ENCODE measurements at places on chromosomes 1 and 21.

GRCh38 chr1:62286786-62287224 is 32.4 kb downstream of the KANK4 start:
- DNase-seq = no peak

- no peak for DNase-seq
These were observed 115.7 kb downstream of the NEK7 start for GRCh38 chr1:198272492-198272891.

GRCh38 chr1:50343323-50343722 is 79.9 kb downstream of the DMRTA2 start:
- DNase-seq = no peak

GRCh38 chr1:84757301-84757700 is 67.0 kb upstream of the SSX2IP start:
- no peak for DNase-seq

- DNase-seq = no peak
These were observed 69.3 kb downstream of the RBM11 start for GRCh38 chr21:14285147-14285761.

DNA sequence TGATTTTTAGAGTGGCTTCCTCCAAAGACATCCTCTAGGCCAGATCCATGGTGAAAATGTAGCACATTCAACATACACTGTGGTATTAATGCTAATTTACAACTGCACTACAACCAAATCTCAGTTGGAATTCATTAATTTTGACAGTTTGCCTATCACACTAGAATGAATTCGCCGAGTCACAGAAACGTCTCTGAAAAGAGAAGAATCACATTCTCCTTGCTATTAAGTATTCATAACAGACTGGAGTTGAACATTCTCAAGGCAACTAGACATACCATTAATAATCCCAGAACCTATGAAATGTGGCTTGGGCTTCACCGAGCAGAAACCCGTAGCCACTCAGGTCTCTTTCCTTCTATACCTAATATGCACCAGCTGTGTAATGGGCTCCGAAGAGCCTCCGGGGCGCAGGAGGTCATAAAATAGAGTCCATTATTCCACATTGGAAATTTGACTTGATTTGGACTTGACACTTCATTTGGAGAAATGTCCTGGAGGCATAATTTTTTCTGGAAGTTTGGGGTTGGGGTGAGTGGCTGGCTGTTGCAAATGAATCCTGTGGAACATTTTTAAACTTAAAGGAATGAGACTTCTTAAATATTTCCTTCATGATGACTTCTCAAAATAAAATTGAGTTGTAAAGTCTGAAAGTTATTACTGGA is 117.1 kb downstream of the DSCAM start:
- no peak for DNase-seq

- no peak for DNase-seq
These were observed 173.9 kb downstream of the HHIPL2 start for GRCh38 chr1:222373831-222374602.

GRCh38 chr1:53992085-53992874 is 25.7 kb downstream of the LDLRAD1 start:
- DNase-seq = no peak

DNA sequence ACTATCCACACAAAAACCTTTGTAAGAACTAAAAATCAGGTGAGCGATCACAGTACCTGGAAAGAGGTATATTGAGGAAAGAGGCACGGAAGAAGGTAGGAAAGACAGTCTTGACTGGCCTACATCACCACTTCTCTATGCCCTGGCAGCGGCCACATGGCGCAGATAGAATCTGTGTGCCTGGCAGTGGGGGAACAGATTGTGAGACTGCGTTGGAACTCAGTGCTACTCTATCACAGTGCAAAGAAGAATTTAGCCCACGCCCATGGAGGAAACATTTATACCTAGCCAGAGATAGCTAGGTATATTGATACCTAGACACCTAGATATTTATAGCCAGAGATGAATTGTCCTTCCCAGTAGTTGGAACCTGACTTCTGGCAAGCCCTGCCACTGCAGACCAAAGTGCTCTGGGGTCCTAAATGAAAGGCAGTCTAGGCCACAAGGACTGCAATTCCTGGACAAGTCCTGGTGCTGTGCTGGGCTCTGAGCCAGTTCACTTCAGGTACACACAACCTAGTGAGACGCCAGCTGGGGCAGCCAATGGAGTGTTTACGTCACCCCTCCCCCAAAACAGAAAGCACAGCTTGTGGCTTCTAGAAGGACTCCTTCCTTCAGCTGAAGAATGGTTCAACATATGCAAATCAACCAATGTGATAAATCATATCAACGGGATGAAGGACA is 51.9 kb downstream of the DHX9 start:
- DNase-seq = no peak

DNA sequence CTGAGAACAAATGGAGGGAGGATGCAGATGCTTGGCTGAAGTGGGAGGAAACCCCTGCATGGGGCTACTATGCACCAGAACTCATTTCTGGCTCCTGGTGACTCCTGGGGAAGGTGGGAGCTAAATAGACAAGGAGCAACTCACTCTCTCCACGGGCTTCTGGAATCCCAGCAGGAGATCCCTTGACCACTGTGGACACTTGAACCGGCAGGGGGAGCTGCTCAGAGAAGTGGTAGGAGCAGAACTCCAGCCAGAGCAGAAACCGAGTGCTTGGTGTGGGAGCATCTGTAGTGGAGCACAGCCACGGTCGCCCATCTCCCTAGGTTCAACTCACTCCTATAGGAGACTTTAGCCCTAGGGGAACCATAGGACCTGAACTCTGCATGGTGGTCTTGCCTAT is 205.6 kb upstream of the GJB5 start:
- no peak for DNase-seq

DNA sequence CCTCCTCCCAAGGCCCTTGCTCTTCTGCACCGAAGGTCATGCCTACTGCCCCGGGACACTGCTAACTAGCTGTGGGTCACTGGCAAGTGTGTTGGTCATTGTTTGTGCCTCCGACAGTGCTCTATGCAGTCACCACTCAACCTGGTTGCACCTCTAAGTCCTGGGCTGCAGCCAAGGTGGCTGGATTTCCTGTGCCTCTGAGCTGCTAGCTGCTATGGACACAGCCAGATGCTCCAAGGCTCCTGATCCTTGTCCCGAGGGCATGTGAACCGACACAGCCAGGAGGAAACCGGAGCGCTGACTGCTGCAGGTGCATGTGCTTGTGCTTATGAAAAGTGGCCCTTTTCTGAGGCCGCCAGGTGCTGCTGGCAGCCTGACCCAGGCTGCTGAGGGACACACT is 14.7 kb upstream of the SPOCD1 start:
- DNase-seq = no peak
